ENCODE measurements at places on chromosomes 5 and 9.

DNA sequence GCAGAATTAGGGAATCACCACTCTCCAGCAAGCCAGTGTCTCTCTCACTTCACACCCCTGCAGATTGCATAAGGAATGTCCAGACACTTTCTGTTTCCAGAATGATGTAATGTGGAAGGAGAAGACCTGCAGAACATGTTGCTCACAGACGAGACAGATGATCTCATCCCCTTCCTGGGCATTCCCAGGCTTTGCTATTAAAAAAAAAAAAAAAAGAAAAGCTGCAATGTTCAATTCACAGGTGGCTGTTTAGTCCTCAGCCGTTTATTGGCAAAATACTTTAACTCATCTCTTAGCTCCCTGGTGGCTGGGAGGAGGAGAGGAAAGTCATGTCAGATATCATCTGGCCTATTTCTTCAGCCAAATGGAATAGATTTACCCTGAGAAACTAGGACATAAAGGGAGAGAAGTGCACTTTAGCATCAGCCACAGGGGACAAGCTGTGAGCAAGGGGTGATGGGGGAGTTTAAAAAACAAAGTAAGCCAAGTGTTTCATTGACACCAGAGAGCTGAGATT, 95.9 kb upstream of the TNC start:
- no peak for DNase-seq

DNA sequence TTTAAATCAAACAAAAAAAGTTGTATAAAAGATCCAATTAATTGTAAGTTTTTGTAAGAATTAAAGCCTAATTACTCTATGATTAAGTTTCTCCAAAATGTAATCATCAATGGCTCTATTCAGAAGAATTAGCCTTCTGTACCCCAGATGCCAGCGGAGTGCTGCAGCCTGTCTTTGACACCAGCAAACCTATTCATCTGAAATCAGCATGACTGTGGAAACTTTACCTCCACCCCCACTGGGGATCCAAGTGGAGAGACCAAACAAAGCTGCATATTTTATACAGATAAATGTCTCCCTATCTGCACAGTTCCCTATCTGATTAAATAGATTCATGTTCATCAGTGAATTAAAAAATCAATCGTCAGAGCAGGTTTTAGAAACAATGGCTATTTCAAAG, 426.8 kb downstream of the KIAA0825 start:
- DNase-seq: no peak

- no peak for DNase-seq
Measured at GRCh38 chr5:55037046-55037771, 13.2 kb downstream of the GZMK start.

- no peak for DNase-seq
Measured at GRCh38 chr9:112535811-112536210, 49.2 kb downstream of the KIAA1958 start.

GRCh38 chr5:171418316-171418981, 998 bp upstream of the FGF18 start:
- peak; percentile 97 for DNase-seq

DNA sequence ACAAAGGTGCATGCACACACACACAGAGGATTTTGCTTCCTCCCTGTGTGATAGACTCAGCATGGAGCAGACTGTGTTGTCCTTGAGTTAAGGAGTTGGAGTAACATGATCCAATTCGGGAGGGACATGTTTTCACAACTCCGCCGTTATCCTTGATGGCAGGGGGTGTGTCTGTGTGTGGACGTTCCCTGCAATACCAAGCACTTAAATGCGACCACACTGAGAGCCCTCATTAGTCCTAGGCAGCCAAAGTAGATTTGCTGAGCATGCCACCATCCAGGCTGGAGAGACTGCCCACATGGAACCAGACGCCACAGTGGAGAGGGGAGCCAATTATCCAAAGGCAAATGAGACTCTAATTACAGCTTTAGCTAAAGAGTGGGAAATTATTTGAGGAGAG, 140.1 kb downstream of the DOCK2 start:
- DNase-seq: no peak

DNA sequence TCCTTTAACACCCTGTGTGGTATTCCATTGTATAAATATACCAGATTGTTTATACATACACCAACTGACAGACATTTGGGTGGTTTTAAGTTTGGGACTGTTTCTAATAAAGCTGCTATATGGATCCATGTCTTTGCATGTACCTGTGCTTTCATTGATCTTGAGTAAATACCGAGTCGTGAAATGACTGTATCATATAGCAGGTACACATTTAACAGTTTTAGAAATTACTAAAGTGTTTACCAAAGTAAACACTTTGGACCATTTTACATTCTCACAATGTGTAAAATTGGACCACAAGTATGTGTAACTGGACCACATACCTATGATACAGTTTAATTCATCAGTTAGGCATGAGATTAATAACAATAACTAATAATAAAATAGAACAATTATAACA, 175.2 kb downstream of the FBXL17 start:
- DNase-seq: no peak

GRCh38 chr9:134171316-134172197, 7.2 kb upstream of the RNU6ATAC start:
- no peak for DNase-seq

DNA sequence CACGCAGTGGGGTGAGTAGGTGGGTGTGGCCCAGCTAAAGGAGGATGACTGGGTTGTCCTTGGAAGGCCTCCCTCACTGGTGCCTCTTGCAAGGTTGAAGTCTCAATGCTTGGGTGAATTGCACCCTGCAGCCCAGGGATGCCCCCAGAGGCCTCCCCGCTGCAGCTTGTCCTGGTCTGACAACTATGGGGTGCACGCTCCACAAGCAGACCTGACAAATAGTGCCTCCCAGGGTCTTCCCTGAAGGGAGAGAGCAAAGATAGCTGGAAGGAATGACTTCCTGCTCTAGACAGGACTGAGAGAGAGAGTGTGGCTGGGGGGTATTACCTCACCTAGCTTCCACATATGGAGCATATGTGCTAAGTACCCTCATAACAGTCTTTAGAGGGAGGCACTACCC, 1.7 kb downstream of the PSD2 start:
- no peak for DNase-seq

- no peak for DNase-seq
Measured at GRCh38 chr9:99023831-99024230, 80.1 kb downstream of the COL15A1 start.

- no peak for DNase-seq
Measured at GRCh38 chr5:93902288-93902687, 160.9 kb upstream of the POU5F2 start.

DNA sequence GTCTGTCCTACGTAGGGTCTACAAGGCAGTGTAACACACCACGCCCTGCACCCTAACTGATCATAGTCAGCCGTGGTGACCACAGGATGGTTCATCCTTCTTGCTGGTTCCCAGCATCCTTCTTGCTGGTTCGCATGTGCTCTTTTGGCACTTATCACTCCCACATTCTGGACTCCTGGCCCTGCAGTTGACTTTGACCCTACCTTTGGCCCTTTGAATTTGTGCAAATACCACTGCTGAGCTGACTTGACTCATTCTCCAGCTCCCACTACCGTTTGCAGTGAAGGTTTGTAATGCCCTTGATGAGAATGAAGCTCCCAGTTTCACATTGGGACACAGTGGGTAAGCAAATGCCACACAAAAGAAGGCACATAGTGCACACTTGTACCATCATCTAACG, 33.8 kb downstream of the PALM2AKAP2 start:
- DNase-seq: no peak

GRCh38 chr5:147859962-147860640, 18.4 kb upstream of the SCGB3A2 start:
- no peak for DNase-seq

DNA sequence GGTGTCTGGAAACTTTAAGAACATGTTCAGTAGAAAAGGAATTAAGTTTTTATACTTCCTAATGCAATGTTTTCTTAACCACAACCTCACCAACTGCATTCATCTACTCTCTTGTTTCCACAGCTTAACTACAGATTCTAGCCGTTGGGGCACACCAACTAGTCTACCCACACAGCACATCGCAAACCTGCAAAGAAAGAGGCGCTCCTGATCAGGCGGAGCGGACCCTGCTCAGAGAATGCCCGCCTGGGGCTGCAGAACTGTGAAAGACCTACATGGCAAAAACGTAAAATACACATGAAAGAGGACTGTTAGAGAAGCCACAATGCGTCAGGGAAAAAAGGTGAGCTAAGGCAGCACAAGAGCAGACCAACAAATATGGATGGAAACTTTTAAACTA, 75.4 kb upstream of the RAPGEF6 start:
- no peak for DNase-seq

DNA sequence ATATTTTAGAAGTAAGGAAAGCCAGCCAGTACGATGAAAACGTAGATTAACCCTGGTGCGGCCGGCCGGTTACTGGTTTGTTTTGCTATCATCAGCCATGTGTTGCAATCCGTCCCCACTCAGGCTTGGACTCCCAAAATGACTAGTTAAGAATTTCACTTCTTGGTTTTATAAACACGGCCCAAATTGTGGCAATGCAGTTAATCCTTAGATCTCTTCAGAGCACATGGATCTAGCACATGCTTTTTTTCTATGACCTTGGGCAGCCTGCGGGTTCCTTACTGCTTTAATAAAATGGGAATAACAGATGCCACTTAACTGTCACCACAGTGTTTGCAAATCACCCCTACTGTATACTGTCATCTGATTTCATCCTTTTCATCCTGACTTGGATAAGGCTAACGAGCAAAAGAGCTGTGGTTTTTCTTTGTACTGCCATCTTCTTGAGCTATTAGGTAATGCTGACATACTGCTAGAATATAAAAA, 1.5 kb downstream of the NDFIP1 start:
- DNase-seq: peak; percentile 35

DNA sequence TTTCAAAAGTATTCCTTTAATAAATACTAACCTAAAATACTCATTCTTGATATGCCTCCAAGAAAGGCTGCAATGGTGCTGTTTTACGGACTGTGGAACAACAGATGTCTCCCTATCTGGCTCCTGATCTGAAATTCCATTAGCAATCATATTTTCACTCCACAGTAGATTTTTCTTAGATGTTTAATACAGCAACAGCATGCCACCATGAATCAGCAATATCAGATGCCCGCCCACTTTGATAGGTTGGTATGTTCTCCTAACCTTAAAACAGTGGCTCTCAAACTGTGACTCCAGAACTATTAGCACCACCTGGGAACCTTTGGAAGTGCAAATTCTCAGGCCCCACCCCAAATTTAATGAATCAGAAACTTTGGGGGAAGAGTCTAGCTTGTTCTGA, 110.2 kb downstream of the MLLT3 start:
- DNase-seq: no peak

DNA sequence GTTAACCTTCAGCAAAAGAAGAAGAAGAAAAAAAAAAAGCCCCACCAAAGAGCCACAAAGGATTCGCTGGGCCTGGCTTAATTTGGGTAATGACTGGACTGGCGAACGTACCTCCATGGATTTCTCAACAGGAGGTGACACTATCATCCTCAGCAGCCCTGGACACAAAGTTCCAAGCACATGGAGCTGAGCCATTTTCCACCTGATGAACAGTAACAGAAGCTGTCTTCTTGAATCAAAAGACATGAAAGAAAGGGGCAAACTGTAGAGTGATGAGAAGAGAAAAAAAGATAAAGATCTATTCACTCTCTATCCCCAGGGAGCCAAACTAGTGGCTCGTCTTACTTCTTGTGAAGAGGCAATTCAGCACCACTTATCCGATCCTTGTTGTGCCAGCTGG, 150.2 kb upstream of the TRPM3 start:
- no peak for DNase-seq

- no peak for DNase-seq
Measured at GRCh38 chr5:56479696-56480077, 246.6 kb upstream of the ANKRD55 start.

DNA sequence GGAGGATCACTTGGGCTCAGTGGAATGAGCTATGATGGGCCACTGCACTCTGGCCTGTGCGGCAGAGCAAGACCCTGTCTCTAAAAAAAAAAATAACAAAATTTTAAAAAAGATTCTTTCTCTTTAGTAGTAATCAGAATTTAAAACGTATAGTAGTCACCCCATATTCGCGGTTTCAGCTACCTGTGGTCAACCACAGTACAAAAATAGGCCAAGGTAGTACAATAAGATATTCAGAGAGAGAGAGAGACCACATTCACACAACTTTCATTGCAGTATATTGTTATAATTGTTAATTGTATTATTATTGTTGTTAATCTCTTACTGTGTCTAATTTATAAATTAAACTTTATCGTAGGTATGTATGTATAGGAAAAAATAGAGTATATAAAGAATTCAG, 18.7 kb downstream of the INIP start:
- DNase-seq: no peak

DNA sequence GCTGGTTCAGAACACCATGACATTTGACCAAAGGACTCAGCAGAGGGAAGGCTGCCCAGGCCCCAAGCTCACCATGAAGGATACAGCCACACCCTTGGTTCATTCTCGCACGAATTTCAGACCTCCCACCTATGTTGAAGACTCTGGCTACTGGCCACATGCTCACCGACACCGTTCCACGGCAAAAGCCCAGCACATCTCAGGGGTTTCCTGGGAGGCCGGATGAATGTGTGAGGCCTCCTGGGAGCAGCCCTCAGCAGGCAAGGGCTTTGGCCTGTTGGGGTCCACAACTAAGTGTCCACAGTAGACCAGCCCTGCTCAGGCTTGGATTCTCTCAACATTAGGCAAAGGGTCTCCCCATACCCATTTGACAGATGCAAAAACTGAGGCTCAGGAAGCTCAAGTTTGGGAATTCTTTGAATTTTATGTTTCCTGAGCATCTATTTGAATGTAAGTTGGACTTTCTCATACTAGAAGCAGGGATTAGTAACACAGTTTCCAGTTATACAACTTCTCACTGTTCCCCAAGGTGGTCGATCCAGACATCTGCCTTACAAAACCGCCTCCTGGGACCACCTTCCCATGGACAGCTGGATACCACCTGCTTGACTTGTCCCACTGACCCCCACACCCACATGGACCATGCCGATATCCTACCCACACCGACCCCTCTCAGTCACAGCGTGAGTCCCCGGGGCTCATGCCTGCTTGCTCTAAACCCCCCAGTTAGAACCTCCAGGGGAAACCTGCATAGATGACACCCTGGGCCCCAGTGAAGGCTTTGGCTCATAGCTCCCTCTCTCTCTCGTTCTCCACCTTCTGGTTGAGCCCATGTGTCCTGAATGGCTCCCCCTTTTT, 27.9 kb downstream of the CCT5 start:
- DNase-seq: no peak

DNA sequence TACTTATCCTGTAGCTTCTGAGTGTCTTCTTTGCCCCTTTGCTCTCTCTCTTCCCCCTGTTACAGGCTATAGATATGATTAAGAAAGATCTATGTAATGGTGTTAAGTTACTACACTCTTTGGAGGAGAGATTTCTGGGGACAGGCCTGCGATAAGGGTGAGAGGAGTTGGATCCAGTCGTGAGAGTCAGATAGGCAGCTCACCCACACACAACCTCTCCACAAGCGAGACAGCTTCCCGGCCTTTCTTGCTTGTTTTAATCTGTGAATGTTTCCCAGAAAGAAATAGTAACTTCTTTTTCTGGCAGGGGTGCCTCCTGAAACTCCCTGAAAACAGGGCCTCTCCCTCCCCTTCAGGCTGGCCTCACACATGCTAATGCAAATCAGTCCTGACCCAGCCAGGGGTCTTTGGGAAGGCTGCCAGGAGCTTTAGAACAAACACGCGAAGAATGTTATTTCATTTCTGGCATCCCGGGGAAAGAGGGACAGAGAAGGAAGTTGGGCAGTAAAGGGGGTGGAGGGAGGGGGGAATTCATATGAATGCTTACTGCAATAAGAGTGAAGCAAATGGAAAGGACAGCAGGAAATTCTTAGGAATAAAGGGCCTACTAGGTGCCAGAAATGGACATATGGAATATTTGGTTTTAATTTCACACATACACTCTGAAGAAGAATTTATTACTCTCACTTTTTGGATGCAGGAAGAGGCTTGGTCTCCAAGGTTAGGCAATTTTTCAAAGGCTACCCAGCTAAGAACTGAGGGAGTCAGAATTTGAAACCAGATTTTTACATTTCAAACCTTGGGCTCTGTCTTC, 215.8 kb upstream of the TRIM32 start:
- DNase-seq: peak; percentile 39
